ENCODE measurements at places on chromosomes 5 and 9. TPM values are rescaled to one million over a fixed set of nuclear protein-coding genes. Genes with fewer than 3 reads are reported as not detected.

- H3K27ac ChIP-seq = no peak overlapping the region
- H3K27me3 ChIP-seq = no peaks in the 10 kb centered on the region
- DNase-seq = no peak
- H3K36me3 ChIP-seq = no peaks in the 10 kb centered on the region
- no peaks in the 10 kb centered on the region for H3K4me1 ChIP-seq
- no peak overlapping the region for H3K4me3 ChIP-seq
Measured at GRCh38 chr9:109730228-109730627, 49.8 kb upstream of the PALM2AKAP2 start.

GRCh38 chr5:39448506-39449128, 23.8 kb upstream of the DAB2 start:
- H3K27me3 ChIP-seq = no peaks in the 10 kb centered on the region
- H3K27ac ChIP-seq = no peak overlapping the region
- no peaks in the 10 kb centered on the region for H3K36me3 ChIP-seq
- no peaks in the 10 kb centered on the region for H3K4me1 ChIP-seq

DNA sequence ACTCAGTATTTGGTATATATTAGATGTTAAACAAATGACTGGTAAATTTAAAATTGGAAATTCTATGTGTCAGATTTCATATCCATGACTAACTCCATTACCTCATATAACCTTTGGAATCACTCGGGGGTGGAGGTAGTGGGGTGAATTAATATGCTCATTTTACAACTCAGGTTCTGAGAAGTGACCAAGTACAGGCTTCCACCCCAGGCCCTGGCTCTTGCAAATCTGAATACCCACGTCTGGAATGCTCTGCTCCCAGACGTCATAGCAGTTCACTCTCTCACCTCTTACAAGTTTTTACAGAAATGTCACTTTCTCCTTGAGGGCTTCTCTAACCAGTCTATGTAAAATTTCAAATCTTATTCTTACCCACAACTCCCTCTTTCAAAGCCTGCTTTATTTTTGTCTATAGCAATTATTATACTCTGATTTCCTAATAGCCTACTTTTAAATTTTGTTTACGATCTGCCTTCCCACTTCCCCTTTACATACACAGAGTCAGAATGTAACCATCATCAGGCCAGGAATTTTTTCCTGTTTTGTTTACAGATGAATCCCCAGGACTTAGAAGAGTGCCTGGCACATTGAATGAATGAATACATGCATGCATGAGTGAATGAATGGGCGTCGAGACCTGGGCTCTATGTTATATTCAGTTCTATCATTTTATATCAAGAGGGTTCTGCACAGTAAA, 134.1 kb upstream of the IFNE start:
- H3K27ac ChIP-seq = no peak overlapping the region
- no peak overlapping the region for H3K4me3 ChIP-seq
- no peaks in the 10 kb centered on the region for H3K4me1 ChIP-seq
- no peaks in the 10 kb centered on the region for H3K36me3 ChIP-seq
- no peaks in the 10 kb centered on the region for H3K27me3 ChIP-seq

DNA sequence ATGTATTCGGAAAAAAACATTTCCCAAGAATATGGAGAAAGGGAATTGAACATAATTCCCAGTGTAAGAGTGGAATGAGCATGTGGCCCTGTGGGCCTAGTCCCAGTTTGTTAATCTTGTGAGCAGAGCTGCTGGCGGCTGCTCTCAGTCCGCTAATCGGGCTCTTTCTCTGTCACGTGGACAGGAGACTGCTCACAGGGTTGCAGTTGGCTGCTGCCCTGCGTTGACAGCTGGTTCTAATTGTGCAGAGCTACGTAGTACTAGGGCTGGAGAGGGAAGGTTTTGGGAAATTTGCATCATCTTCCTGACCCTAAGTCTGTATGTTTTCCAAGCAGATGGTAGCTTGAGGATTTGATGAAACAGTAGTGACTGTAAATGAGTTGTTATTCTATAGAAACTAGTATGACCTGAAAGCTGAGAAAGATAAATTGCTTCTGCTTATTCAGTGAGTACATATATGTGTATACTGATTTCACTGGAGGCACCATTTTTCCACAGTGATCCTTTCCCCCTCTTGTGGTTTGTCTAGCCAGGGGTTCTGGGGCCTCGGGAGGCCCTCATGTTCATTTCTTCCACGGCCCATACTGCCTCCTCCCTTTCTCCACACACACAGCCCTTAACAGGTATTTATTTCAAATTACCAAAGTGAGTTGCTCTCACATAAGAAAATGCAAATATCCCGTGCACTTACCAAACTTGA, 100.6 kb downstream of the ANGPTL2 start:
- H3K27me3 ChIP-seq = no peaks in the 10 kb centered on the region
- DNase-seq = peak; percentile 88
- H3K36me3 ChIP-seq = no peaks in the 10 kb centered on the region
- H3K27ac ChIP-seq = peak overlapping the region; percentile 81
- no peak overlapping the region for H3K4me3 ChIP-seq

- H3K4me3 ChIP-seq = no peak overlapping the region
- no peak for DNase-seq
- peaks cover 62% of the 10 kb centered on the region for H3K4me1 ChIP-seq
- peak overlapping the region; percentile 84 for H3K27ac ChIP-seq
- no peaks in the 10 kb centered on the region for H3K36me3 ChIP-seq
Measured at GRCh38 chr9:134544388-134545214, 97.0 kb upstream of the COL5A1 start.

- H3K4me3 ChIP-seq = no peak overlapping the region
- DNase-seq = no peak
- H3K27ac ChIP-seq = peak overlapping the region; percentile 75
Measured at GRCh38 chr5:37737326-37738056, 102.3 kb downstream of the GDNF start.

The OR1Q1 gene
- not detected for total RNA-seq

The ZNF483 gene
- total RNA-seq = 5.7 TPM

All from tibial nerve (tissue), 4 donors.